ENCODE measurements at places on chromosomes 2 and 18.

DNA sequence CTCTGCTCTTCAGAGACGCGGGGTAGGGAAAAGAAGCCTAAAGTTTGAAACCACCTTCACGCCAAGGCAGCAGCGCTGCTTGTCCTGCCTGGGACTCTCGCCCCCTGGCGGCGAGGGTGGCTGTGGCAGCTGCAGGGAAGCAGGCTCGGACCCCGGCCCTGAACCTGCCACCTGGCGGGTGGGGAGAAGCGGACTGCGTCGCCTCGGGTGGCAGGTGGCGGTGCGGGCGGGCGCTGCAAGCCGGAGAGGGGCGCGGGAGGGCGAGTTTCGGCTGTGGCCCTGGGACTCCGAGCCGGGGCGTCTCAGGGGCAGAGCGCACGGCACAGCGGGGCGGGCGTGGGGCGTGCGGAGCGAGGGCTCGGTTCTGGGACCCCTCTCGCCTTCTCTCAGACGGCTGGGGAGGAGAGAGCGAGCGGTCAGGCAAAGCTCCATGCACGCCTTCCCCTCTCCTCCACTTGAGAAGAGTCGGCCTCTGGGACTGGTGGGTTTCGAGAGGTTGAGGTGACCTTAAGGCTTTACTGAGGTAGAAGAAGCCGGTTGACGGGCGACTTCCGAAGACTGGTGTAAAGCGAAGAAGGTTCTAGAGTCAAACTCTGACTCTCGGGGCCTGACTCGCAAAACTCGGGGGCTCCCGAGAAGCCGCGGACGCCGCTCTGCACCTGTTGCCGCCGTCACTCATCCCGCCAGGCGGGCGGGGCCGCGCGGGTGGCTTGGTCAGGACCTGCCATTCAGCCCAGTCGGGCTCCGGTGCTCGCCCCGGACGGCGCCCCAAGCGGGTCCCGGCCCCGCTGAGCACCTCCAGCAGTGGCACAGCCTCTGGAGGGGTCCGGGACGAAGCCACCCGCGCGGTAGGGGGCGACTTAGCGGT, 1.1 kb upstream of the BOLL start:
- no peak for DNase-seq

DNA sequence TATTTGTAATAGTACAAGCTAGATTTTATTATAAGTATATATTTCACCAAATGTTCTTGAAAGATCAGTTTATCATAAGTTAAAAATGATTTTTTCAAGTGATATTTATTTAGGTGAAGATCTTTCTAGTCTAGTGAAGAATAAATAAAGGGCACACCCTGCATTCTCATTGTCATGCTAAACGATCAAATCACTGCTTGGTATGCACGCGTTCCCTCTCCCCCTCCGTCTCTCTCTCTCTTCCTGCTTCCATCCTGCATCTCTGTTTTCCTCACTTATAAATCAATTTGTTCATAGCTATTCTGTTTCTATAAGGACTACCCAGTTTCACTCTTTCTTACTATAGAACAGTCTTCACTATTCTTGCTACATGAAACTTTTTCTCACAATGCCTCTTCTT, 1067.4 kb downstream of the LRP1B start:
- no peak for DNase-seq

GRCh38 chr2:33072614-33073013, 125.9 kb downstream of the LTBP1 start:
- DNase-seq: no peak

- DNase-seq: no peak
Observed at GRCh38 chr2:63189026-63189425, 138.4 kb downstream of the OTX1 start.

GRCh38 chr2:201790989-201791388, 10.3 kb upstream of the ALS2 start:
- no peak for DNase-seq

DNA sequence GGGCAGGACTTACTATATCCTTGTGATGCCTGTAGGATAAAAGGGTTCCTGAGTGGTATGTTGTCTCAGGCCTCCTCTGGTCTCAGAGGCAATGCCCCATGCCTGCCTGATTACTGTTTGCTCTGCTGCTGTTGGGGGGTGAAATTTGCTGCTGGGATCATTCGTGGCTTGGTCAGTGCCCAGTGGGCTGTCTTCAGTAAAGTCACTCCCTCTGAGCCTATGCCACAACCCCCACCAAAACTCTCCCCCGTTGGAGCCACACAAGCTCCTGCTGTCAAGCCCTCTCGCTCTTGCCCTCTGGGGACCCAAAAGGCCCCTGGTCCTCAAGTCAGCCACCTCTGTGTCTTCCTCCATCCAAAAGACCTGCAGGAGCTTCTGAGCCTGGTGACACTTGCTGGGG, 38.6 kb upstream of the TGIF1 start:
- DNase-seq: no peak

GRCh38 chr2:27051902-27052645, 606 bp downstream of the AGBL5 start:
- DNase-seq: no peak

- DNase-seq: no peak
Observed at GRCh38 chr2:181991171-181991885, 5.7 kb downstream of the PPP1R1C start.

DNA sequence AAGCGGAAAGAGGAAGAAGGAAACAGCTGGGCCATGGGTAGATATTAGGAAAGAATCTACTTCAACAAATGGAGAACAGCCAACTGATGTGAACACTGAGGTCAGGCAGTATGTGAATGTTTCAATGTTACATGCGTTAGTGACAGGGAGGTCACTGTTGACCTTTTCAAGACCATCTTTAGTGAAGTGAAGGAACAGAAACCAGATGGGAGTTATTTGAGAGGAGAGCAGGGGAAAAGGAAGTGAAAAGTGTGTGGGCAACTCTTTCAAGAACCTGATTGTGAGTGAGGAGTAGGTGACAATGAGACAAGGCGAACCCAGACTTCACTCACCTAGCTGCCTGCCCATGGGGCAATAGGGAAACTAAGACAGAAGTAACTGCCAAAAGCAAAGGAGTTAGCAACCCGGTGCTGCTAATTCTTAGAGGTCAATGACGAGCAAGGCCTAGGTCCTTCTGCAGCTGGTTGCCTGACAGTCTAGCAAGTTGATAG, 67.0 kb downstream of the SP3 start:
- DNase-seq: no peak

GRCh38 chr2:72012886-72013574, 134.6 kb downstream of the CYP26B1 start:
- peak; percentile 49 for DNase-seq

DNA sequence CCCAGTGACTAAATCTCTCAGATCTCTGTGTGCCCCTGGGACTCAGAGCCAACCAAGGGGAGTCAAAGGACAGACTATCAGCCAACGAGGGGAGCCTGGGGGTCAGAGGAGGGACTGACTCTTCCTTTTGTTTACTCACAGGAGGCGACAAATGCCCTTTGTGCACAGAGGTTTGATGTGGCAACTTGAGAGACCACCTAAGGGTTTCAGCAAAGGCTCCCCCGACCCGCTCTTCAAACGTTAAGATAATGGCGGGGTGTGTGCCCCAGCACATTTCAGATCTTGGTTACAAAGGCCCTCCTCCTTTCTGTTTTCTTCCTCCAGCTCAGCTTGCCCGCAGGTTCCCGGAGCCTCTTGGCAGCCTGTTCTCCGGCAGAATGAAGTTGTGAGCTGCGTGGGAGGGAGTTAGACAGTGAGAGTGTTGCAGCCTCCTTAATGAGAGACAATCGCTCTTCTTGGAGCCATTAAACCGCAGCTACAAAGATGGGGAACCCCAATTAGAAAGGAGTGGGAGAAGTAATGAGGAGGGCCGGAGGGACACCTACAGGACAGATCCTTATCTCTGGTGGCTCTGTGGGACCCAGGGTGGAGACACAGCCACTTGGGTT, 76.2 kb downstream of the KIAA2012 start:
- peak; percentile 6 for DNase-seq

GRCh38 chr2:157696036-157696435, 67.4 kb upstream of the ACVR1C start:
- no peak for DNase-seq

- DNase-seq: no peak
Observed at GRCh38 chr18:12088731-12089375, 4.8 kb upstream of the ANKRD62 start.

GRCh38 chr2:95380280-95380679, 22.2 kb upstream of the FAHD2A start:
- no peak for DNase-seq

DNA sequence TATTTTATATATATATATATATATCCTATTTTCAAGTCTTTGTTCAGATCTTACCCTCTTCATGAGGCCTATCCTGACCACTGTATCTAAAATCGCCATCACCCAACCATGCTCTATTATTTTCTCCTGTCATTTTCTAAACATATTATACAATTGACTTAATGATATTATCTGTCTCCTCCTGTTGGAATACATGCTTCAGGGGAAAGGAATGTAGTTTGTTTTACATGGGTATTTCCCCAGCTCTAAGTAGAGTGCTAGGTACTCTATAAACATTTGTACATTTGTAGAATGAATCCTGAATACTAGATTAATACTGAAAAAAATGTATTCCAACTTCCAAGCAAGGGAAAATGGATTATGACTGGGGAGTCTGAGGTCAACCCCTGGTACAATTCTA, 26.2 kb downstream of the TTC21B start:
- DNase-seq: no peak

Data from DMS 273 treated with DMSO at 0.1 percent for 48 hours (cell line).